ENCODE measurements at places on chromosomes 2 and 18.
A peak's percentile ranks its signal among the peaks of the same experiment; 100 is the strongest.

DNA sequence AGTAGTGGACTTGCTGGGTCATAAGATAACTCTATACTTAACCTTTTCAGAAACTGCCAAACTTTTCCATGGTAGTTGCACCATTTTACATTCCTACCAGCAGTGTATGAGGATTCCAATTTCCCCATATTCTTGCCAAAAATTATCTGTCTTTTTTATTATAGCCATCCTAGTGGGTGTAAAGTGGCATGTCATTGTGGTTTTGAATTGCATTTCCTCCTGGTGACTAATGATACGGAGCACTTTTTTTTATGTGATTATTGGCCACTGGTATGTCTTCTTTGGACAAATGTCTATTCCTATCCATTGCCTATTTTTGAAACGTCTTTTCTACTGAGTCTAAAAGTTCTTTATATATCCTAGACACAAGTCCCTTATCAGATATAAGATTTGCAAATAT is 44.3 kb downstream of the CACNB4 start:
- DNase-seq = no peak

DNA sequence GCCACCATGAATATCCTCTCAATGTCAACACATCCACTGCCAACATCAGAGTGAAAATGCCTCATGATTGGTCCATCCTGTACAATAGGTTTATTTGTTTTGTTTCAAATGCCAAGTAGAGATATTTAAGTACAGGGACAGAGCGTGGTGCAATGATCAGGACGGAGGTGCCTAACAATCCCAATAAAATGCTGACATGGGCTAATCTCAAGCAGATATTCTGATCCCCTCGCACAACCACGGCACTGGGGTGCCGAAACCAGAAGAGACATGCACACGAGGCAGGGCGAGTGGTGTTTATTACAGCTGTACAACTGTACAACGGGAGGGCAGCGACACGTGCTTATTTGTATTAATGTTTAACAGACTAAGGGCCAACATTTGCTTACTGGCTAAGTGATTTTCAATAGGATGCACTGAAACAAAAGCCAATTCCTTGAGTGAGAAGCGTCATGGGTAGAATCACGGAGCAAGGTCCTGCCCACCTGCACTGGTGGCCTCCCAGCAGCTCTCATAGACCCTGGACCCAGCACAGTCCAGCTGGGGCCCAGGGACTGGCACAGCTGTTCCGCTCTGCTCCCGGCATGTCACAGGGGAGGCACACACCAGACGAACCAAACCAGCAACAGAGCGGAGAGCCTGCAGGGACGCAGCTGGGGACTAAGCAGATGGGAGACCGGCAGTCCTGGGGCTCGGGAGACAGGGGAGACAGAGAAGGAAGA is 101.4 kb downstream of the HDAC4 start:
- DNase-seq = no peak

DNA sequence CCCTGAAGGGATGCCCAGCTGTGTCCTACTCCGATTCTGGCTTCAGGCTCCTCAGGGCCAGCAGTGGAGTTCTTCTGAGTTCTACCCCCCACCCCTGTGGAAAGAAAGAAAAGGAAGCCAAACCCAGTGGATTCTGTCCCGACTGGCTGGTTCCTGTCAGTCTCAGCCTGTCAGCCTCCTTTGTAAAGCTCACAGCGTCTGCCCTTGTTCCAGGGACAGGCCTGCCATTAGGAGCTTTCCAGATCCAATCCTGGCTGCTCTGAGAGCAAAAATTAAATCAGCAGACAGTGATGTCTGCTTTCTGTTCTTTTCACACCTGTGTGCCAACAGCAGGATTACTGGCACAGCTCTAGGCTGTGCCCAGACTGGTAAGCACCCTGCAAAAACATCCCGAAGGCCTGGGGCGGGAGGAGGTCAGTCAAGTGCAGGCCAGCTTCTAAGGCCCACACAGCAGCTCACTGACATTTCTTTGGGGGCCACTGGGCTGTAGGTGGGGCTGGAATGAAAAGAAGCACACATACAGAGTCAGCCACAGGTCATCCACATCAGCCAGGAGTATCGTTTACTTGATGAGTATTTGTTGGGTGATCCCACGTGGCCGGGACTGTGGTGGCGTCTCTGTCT is 69.1 kb downstream of the EHD3 start:
- DNase-seq = no peak

DNA sequence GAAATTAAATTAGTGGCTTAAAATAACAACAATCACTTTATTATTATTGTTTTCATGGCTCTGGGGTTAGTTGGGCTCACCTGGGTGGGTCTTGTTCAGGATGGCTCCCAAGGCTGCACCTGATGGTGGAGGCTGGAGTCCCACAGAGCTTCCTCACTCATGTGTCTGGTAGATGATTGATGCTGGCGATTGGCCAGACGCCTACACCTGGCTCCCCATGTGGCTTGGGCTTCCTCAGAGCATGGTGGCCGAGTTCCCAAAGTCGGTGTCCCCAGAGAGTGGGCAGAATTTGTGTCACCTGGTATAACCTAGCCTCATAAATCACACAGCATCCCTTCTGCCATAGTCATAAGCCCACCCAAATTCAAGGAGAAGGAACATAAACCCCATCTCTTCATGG is 18.2 kb downstream of the DBI start:
- peak; percentile 10 for DNase-seq

- peak; percentile 84 for DNase-seq
These were observed 49.2 kb upstream of the NXPH2 start for GRCh38 chr2:138829326-138829919.

GRCh38 chr2:161178756-161179155 is 18.5 kb downstream of the TANK start:
- DNase-seq = no peak
